Activated B cell treated with CpG ODN at 0.5 μM for 24 hours (primary cell): ENCODE measurements at places on chromosomes 7 and 10. TPM values are rescaled to one million over a fixed set of nuclear protein-coding genes. Genes with fewer than 3 reads are reported as not detected.

DNA sequence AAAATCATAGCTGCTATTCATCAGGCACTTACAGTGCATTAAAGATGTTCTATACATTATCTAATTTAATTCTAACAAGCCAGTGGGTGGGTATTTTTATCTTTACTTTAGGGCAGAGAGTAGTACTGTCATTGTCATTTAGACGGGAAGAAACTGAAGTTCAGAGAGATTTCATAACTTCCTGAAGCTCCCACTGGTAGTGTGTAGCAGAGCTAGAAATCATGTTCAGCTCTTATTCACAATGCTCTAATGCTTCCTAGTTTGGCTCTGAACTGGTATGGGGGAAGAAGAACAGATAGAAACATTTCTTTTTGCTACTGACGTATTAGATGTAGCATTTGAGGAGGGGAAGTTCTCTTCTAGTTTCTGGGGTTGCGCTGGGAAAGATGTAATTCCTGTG is 116.7 kb downstream of the CYP26A1 start:
- DNase-seq = no peak

The RSPH10B gene
- not detected in 2 replicates for total RNA-seq

The MMS19 gene
- total RNA-seq = 83.0 and 89.2 TPM in 2 replicates

The SEMA3C gene
- 0.20 TPM in 1 of 2 replicates, not detected in the other for total RNA-seq
